ENCODE measurements at places on chromosomes 5 and 9.

DNA sequence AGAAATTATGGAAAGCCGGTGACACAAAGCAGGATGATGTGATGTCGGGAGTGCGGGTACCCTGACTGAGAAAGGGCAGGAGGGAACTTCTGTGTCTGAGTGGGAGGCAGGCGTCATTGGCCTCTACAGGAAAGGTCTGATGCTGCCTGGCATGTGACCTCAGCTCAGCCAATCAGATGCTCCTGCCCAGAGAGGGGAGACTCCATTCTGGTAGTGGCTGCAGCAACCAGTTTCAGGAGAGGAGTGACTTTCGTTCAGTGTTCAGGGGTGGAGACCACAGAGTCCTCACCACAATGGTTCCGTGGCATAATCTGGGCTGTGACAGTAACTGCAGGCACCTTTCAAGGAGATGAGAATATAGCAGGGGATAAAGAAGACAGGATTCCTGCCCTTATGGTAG is 6.7 kb upstream of the SFXN1 start:
- DNase-seq, result no peak

DNA sequence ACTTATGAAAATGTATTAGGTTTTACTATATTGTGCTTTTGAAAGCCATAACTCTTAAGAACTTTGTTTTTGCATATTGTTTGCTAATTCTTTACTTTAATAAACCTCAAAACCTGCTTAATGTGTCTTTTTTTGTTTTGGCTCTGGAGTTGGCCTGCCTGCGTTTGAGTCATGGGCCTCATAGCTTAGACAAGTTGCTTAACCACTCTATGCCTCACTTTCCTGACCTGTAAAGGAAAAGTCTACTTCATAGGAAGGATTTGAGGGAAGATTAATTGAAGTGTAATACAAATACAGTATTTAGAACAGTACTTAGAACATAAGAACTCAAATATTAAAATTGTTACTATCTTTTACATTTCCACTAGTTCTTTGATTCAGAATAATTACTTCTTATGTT is 10.3 kb downstream of the SMIM32 start:
- no peak for DNase-seq

DNA sequence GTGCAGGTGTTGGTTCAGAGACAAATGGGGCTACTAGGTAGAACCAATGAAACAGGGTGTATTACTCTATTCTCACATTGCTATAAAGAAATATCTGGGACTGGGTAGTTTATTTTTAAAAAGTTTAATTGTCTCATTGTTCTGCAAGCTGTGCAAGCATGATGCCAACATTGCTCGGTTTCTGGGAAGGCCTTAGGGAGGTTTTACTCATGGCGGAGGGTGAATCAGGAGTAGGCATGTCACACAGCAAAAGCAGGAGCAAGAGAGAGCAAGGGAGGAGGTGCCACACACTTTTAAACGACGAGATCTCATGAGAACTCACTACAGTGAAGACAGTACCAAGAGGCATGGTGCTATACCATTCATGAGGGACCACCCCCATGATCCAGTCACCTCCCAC is 134.6 kb downstream of the PIK3R1 start:
- DNase-seq, result no peak

DNA sequence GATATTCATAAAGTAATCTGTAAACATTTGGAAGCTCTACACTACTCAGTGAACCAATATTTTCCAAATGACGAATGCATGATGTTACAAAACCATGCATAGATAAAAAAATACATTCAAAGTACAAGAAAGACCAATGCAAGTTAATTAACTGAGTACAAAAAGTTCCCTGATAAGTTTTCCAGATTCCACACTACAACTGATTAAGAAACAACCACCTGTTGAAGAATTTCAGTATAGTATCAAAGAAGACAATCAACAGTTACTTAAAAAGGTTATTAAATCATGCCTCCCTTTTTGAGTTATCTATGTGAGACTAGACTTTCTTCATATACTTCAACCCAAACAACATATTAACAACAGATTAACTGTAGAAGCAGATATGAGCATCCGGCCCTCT is 192.4 kb downstream of the ARL15 start:
- DNase-seq, result no peak

DNA sequence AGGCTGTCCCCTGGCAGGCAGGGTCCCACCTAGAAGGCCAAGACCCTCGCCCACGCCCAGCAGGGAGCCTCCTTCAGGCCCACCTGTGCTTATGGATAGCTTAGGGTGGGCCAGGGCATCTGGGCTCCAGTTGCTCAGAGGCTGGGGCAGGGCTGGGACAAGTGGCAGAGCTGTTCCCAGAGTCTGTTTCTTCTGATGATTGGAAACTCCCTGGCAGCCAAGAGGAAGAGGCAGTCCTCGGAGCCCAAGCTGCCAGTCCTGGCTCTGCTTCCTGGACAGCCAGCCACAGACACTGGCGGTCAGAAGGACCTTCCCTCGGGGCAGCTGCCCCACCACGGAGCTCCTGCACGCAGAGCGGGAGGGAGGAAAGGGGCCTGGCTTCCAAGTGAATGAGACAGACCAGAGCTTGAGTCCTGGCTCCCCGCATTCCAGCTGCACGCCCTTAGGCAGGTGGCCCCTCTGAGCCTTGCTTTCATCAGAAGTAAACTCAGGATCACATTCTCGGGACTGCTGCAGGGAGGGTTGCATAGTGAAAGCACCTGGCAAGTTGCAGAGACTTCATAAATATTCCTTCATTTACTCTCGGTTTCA is 37.9 kb upstream of the GABRP start:
- no peak for DNase-seq

GRCh38 chr5:177997319-177997670 is 1.3 kb upstream of the PROP1 start:
- DNase-seq, result no peak

DNA sequence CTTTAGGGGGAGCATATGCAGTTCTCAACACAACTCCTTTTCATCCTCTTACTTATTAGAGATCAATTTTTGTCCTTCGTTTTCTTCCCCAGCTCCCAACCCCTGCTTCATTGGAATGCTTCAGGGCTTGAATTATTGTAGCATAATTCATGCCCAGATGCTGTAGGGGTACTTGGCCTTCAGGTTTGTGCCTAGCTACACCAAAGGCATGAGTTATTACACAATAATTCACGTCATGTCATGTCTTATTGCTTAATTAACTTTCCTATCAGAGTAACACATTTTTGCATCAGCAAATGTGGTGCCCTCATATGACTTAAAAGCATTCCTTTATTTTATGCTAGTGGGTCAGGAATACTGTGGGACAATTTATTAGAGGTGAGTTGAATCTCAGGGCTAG is 507.2 kb downstream of the NFIB start:
- DNase-seq, result no peak

GRCh38 chr5:157922026-157922425 is 63.1 kb upstream of the CLINT1 start:
- no peak for DNase-seq

DNA sequence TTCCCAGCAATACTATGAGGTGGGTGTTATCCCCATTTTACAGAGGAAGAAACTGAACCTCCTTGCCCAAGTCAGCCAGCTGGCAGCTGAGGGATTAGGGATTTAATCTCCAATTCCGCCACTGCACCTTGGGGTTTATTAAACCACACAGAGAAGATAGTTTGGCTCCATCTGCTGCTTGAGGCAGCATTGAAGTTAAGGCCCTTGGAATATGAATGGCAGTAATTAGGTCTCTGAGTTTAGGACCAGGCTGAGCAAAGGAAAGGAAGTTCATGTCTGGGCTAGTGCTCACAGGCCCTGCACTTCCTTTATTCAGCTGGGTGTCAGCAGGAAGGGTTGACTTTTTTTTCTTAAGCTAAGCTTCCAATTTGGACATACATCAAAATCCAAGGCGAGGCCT is 86.9 kb upstream of the GDNF start:
- no peak for DNase-seq

GRCh38 chr9:21102305-21102704 is 24.6 kb upstream of the IFNB1 start:
- DNase-seq, result no peak

DNA sequence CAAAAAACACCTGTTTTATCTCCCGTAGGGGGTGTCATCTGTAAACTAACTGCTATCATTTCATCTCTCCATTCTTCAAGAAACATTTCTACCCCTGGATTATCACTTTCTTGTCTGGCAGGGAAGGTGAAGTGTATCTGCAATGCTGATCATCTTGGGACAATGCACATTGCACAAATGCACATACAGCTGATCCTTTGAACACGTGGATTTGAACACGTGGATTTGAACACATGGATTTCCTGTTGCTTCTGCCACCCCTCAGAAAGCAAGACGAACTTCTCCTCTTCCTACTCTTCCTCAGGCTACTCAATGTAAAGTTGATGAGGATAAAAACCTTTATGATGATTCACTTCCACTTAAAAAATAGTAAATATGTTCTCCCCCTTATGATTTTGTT is 147.4 kb upstream of the PRLR start:
- no peak for DNase-seq

DNA sequence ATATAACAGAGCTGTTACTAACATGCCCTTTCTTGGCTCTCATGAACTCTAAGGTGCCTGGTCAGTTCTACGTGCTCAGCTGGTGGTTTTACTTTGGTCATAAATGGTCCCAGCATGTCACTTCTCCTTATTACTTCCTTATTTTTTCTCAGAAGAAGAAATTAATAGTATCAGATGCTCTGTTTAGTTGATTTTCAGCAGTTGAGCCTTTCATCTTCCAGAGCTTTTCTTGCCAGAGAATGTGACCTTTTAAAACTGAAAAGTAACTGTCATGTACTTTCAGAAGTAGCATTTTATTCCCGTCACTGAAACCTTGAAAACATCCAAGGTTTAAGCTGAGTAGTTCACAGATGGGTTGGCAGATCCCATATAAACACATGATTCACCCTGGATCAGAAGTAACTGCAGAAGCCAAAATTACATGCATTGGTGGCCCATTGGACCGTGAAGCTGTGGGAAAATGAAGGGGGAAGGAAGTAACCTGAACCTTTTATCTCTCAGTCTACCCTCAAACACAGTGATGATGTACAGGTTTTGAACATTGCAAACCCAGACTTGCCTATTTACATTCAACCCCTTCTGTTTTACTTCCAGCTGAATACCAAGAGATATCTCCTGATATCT is 50.5 kb downstream of the HACD4 start:
- DNase-seq, result no peak

DNA sequence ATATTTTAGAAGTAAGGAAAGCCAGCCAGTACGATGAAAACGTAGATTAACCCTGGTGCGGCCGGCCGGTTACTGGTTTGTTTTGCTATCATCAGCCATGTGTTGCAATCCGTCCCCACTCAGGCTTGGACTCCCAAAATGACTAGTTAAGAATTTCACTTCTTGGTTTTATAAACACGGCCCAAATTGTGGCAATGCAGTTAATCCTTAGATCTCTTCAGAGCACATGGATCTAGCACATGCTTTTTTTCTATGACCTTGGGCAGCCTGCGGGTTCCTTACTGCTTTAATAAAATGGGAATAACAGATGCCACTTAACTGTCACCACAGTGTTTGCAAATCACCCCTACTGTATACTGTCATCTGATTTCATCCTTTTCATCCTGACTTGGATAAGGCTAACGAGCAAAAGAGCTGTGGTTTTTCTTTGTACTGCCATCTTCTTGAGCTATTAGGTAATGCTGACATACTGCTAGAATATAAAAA is 1.5 kb downstream of the NDFIP1 start:
- no peak for DNase-seq

DNA sequence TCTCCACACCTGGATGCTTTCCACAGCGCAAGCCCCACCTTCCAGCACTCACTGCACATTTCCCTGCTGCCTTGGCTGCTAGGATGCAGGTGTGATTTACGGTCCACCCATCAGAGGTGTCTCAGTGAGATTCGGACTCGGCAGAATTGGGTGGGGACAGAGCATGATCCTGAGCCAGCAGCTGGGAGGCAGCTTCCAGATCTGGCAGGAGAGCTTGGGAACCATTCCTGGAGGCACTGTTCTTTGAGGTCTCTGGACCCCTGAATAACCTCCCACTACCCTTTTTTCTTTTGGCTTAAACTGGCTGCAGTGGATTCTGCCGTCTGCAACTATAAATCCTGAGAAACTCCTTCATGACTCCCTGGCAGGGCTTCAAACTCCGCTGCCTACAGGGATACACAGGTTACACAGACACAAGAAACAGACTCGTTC is 99.6 kb upstream of the PHYKPL start:
- no peak for DNase-seq

GRCh38 chr5:10333154-10334006 is 20.1 kb upstream of the MARCHF6 start:
- no peak for DNase-seq

DNA sequence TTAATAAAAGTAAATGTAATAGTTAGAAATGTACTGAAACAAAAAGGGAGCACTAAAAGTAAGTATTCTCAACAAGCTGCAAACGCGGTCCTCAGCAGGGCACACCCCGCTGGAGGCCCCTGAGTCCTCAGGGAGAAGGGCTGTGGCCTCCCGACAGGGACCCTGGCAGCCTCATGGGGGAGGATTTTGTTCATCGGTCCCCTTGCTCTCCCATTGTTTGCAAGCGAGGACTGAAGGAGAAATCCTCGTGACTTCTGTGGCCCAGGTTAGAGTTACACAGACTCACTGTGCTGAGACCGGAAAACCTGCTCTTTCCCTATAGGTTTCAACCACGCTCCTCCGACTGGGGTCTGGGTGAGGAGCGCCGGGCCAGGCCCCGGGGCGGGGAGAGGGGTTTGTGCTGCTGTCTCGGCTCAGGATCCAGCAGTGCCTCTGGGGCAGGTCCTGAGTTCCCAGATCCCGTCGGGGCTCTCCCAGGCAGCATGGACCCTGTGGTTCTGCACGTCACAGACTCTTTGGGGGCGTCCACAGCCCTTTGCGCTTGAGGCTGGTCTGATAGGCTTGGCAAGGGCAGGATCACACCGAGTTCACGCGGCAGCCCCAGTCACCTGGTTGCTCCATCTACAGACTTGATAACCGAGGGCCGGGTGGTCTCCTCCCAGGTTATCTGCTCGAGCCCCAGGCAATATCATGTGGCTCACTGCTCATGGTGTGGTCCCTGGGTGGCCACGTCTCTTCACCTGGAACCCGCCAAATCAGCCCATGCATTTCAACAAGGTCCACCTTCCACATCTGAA is 38.8 kb downstream of the MRPL36 start:
- no peak for DNase-seq

GRCh38 chr5:151885138-151885908 is 39.3 kb downstream of the GLRA1 start:
- DNase-seq, result no peak

DNA sequence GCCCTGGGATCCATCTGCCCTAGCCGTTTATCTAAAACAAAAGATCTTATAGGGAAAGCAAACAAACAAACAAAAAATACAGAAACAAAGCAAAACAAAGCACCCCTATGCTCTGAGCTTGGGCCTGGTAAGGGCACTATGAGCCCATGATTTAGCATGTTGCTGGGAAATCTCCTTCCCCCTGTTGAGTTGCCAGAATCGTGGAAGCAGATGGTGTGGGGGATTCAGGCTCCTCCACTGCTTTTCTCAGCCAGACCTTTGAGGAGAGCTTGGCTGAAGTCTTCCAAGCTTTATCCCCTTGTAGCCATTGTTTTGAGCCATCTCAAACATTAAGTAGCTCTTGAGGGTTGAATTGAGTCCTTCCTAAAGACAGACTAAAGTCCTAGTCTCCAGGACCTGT is 29.9 kb downstream of the TMC1 start:
- DNase-seq, result no peak

Data from CD4-positive, alpha-beta T cell treated with Interleukin-6 at 100 ng/mL for 8 hours (primary cell).